Esophagus squamous epithelium (tissue), 5 donors: ENCODE measurements at places on chromosomes 3 and 15.

- no peak for DNase-seq
Measured at GRCh38 chr3:6396631-6397030, 464.3 kb upstream of the GRM7 start.

- no peak for DNase-seq
Measured at GRCh38 chr3:63947594-63947993, 35.4 kb upstream of the SCAANT1 start.

GRCh38 chr3:53161450-53161819, 426 bp downstream of the PRKCD start:
- no peak for DNase-seq

- DNase-seq = no peak
Measured at GRCh38 chr15:77475898-77476297, 55.2 kb downstream of the HMG20A start.

DNA sequence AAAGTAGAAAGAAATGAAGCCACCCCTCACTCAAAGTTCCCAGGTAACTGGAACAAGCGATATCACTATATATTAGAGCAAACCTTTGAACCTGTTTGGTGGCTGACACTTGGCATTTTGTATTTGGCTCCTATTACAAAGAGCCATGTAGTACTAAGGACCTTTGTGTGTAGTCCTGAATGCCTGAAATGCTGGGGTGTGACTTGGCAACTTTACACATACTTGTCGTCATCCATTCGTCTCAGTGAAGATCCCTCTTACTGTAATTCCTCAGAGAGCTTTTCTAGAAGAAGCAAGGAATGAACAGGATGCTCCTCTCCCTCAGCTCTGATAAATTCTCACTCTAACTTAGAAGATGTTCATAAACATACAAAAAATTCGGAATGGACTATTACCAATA, 216.1 kb upstream of the CDIN1 start:
- DNase-seq = no peak

GRCh38 chr3:138803006-138803653, 31.6 kb downstream of the PIK3CB start:
- DNase-seq = no peak

DNA sequence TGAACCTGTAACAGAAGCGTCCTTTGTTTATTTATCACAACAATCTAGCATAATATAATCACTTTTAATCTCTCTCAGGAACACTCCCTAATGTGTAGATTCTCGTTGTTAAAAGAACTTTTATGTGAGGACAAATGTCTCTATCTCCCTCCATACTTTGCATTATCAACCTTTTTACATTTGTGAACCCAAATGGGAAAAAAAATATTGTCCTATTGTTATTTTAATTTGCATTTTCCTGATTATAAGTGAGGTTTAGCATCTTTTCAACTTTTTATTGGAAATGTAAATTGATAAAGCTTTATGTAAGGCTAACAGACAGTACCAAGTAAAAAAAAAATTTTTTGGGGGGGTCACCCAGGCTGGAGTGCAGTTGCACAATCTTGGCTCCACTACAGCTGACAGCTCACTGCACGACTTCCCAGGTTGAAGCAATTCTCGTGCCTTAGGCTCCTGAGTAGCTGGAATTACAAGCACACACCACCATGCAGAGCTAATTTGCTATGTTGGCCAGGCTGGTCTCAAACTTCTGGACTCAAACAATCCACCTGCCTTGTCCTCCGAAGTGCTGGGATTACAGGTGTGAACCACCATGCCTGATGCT, 33.0 kb upstream of the DENND4A start:
- DNase-seq = no peak

- no peak for DNase-seq
Measured at GRCh38 chr3:30440147-30440604, 166.2 kb upstream of the TGFBR2 start.

- no peak for DNase-seq
Measured at GRCh38 chr3:182637350-182638110, 155.8 kb upstream of the ATP11B start.

DNA sequence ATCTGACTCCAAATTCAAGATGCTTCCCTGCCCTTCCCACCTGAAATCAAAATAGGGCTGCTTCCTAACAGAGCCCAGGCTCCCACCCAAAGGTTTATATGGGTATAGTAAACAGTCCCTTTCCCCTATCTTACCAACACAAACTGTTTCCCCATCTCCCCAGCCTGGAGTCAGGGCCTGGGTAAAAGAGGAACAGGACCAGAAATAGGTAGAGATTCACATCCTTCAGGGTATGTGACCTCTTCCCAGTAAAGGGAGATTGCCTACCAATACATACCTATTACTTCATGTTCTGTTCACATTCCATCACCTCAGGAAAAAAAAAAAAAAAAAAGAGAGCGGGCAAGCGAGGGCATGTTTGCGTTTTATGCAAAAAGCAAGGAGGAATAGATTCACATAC, 9.7 kb upstream of the SHF start:
- no peak for DNase-seq

DNA sequence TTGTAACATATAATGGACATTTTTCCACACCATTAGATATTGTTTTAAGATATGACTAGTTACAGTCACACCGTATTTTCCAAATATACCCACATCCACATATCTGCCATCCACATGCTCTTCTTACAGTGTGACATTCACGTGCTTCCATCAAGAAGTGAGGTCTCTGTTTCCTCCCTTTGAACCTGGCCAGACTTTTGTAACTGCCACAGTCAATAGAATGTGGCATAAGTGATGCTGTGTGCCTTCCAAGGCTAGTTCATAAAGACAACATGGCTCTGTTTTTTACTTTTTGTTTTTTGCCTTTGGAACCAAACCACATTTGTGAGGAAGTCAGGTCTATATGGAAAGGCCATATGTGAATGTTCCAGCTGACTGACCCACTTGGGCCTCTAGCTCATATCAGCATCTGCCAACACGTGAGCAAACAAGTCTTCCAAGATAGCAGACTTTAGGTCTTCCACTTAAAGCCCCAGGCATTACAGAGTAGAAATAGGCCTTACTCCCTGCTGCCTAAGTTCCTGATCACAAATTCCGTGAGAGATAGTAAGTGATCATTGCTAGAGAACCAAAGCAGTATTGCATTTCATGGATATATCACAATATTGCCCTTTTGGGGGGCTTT, 27.1 kb downstream of the EIF1B start:
- DNase-seq = no peak

GRCh38 chr15:51155891-51156290, 61.2 kb upstream of the TNFAIP8L3 start:
- no peak for DNase-seq

DNA sequence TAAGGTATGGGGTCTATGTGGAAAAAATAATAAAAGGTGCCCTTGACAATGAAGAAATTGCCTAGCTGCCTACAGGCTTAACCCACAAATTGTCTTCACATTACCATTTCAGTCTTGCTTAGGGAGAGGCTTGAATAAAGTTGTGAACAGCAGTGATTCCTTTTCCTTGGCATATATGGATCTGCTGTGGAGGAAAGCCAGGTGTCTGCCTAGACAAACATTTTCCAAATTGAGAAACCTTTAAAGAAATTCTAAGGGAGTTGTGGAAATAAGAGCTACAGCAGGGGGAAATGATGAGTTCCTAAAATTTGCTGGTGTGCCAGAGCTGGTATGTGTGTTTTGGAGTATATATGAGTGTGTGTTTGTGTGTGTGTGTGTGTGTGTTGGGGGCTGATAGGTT, 452.1 kb downstream of the NTRK3 start:
- no peak for DNase-seq

DNA sequence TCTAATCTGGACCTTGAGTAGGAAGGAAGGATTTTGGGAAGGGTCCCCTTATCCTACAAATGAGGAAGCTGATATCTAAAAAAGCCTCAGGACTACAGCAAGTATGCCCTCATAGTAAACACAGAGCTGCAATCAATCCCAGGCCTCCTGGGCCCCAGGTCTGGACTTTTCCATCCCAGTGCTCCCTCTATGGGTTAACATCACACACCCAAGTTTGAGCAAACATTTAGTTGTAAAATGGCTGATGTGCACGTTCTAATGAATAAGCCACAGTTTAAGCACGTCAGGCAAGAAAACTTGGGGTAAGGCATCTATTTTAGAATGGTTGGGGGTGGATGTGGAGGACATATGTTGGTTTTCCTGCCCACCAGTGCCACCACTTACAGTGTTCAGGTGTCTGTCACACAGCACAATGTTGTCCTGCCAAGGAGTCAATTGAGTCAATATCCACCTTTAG, 44.3 kb upstream of the UBE2E1 start:
- DNase-seq = no peak

DNA sequence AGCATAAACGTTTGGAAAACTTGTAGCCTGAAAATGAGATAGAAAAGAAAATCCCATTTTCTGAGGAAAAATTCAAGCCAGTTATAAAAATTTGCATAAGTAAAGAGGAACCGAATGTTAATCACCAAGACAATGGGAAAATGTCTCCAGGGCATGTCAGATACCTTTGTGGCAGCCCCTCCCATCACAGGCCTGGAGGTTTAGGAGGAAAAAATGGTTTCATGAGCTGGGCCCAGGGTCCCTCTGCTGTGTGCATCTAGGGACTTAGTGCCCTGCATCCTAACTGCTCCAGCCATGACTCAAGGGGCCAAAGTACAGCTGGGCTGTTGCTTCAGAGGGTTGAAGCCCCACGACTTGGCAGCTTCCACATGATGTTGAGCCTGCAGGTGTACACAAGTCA, 153.1 kb downstream of the TAFA4 start:
- DNase-seq = no peak

GRCh38 chr15:53072077-53072476, 281.9 kb upstream of the ONECUT1 start:
- no peak for DNase-seq

- DNase-seq = no peak
Measured at GRCh38 chr3:64548200-64548889, 139.5 kb downstream of the ADAMTS9 start.

- no peak for DNase-seq
Measured at GRCh38 chr3:47849699-47850563, 47.0 kb downstream of the DHX30 start.

DNA sequence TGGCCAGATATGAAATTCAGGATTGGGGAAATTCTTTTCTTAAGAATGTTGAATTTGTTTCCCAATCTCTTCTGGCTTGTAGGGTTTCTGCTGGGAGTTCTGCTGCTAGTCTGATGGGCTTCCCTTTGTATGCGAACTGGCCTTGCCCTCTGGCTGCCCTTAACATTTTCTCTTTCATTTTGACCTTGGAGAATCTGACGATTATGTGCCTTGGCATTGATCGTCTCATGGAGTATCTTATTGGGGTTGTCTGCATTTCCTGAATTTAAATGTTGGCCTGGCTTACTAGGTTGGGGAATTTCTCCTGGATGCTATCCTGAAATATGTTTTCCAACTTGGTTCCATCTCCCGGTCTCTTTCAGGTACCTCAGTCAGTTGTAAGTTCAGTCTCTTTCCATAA, 152.2 kb downstream of the CFAP20DC start:
- no peak for DNase-seq

DNA sequence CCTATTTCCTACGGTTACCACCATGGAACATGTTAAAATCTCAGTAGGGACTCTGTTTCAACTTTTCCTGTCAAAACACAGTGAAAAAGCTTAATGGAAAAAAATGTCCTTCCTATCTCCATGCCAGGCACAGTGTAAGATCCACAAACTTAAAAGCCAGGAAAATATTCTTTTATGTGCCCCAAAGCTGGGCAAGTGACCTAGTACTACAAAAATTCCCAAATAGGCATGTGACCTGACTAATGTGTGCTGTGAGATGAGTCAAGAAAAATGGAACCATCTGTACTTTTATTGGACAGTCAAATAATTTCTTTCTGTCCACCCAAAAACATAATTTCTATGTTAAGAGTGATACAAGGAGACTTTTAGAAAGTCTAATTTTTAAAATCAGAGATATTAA, 406.0 kb downstream of the ZBTB20 start:
- no peak for DNase-seq

DNA sequence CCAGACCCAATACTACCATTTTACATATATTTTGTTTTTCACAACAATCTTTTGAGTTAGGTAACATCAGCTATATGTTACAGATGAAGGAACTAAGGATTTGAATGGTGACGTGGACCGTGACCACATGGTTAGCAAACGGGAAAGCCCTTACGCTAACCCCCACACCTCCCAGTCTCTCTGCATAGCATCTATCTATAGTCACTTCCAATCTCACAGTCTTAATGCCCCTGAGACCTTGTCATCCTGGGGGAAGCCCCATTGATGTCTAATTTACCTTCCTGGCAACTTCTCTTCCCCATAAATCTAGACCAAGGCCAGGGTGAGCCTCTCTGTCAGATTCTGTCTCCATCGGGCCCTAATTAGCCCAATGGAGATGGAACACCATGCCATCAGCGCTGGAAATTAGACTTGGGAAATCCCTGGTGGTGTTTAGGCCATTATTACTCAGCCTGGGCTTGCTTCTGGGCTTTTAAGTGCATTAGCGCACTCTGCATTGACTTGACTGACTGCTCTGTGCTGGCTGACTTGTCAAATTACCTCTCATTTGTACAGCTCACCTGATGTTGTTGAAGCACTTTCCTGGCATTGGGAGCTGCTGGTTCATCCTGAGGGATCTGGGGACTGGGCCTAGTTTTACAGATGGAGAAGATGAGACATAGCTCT, 34.0 kb upstream of the SH3GL3 start:
- DNase-seq = no peak

DNA sequence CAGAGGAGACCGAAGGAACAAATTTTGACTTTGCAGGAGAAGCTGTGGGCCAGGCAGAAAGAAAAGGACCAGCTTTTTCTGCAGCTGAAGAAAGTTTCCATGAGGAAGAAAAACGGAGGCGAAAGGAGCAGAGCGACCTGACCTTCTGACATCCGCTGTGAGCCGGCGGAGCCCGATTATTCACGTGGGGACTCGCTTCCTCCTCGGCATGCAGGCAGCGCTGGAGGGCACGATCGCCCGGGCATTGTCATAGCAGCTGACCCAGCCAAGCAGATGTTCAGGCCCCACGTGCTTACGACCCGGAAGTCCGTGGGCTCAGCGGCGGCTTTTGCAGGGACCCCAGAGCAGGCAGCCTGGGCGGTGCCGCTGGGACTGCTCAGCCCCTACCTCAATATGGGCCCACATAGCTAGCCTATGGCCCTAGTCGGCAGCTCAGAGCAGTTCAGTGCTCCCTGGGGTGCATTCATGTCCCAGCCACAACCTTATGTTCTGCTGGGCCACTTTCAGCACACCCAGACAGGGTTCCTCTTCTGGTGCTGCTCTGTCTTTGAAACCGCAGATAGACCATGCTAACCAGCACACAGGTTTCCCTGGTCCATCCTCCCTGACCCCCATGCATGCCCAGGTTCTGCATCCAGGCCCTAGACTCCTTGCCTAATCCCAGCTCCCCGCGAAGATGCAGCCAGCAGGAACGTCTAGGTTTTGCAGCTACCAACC, 10.5 kb upstream of the EIF4A2 start:
- peak; percentile 38 for DNase-seq

DNA sequence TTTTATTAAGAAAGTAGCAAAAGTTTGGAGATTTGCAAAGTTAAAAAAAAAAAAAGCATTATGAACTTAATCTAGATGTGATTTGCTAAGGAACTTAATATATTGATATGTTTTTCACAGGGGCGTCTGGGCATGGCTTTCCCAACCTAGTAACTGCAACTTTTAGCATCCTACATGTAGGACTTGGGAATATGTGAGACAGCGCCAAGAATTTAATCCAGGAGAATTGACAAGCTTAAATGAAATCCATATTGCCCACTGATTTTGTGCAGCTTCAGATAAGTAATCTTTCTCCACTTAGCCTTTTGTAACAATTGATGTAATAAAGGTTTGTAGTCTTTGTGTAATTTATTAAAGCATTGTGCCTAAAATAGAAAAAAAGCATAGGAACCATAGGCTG, 982 bp upstream of the GABPB1 start:
- no peak for DNase-seq

- no peak for DNase-seq
Measured at GRCh38 chr3:69012800-69013252, 658 bp downstream of the EOGT start.
